ENCODE measurements at places on chromosomes 5 and 9.

GRCh38 chr5:137034764-137035479, 464.2 kb downstream of the SPOCK1 start:
- DNase-seq, result no peak

GRCh38 chr5:37770786-37771185, 69.1 kb downstream of the GDNF start:
- DNase-seq, result no peak

DNA sequence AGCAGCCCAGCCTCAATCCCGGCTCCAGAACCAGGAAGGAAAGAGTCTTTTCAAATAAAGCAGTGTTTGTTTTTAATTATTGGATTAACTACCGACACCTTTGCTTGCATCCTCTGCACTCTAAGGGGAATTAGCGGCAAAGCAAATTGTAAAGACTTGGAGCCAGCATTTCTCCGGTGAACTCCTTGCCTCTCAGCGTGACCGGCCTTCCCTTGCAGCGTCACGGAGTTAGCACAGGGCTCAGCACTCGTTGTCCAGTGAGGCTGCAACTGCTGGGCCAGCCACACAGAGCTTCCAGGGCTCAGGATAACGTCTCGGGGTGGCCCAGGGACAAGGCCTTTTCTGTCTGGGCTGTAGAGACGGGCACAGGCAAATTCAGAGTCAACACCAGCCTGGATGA, 180.6 kb downstream of the OLFM1 start:
- no peak for DNase-seq

DNA sequence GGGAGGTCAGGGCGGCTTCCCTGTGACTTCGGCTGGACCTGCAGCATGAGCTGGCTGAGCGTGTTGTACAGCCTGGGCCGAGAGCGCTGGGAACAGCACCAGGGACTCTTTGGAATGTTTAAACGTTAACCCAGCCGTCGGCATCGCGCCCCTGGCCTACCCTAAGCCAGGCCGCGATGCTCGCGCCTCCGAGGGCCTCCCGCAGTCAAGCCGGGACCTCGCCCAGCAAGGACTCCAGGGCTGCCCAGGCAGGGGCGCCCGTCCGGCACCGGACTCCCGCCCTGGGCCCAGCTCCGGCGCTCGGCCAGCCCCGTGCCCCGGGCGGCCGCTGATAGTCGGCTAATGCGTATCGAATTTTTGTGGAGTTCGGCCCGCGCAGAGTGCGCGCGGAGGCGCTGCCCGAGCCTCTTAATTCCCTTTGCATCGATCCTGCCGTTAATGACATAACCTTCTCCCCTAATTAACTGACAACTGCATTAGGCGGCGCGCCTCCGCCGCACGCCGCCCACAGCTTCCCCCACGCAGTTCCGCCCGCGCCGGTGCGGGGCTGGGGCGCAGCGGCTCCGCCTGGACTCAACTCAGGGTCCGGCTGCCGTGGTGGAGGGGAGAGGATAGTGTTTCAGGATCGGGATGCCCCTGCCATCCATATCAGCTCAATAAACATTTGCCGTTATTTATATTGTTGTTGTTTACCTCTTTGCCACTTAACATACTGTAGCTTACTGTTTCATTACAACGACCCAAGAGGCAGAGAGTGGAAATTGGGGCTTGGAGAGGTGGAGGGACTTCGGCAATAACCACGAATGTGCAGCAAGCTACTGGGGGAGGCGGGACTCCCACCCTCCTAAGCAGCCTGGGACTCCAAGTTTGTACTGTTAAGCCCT, 28.8 kb upstream of the CDC23 start:
- DNase-seq, result peak; percentile 46

- DNase-seq, result no peak
Observed at GRCh38 chr9:123356851-123357742, 1.1 kb downstream of the CRB2 start.

DNA sequence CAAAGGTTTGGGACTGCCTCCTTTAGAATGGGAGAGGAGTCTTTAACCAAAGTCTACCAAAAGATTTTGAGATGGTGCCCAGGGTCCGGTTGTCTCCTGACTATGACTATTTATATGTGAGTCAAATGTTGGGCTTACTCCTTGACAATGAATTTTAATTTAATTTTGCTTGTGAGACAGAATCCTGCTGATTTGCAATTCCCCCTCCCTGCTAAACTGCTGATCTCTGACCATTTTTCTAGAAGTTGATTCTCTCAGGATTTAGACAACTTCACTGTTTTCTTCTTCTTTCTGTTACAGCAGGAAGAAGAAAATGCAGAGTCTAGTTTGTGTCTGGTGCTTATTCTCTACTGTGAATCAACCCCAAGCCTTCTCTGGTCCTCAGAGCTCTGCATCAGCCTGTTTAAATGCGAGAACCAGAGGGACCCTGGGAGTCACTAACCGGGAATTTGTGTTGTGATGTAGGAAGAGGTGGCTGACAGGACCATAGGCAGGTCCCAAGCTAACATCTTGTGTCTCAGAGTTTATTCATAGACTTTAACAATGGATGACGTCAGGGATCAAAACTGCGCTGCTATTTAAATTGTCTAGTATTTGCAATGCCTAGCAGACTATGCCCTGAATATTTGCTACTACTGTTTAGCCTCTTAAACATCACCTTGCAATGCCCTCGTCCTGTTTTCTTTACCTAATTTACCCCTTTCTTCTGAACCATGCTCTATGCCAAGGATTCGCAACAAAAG, 124.0 kb upstream of the TAF11L2 start:
- no peak for DNase-seq

DNA sequence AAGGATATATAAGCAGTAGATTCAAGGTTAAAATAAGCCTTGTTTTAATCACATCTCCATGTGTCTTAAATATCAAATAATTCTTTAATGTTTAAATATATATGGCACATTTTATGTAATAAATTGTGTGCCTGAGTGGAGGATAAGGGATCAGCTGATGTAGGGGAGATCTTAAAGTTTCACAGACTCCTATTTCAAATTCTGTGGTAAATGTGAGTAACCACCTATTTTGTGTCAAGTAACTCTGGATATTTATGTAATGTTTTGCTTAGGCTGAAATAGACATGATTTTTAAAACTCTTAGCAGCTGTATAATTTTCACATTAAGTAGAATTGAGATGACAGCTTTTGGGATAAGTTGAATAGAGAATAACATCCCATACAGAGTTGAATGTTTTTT, 41.3 kb upstream of the ITGA2 start:
- no peak for DNase-seq

DNA sequence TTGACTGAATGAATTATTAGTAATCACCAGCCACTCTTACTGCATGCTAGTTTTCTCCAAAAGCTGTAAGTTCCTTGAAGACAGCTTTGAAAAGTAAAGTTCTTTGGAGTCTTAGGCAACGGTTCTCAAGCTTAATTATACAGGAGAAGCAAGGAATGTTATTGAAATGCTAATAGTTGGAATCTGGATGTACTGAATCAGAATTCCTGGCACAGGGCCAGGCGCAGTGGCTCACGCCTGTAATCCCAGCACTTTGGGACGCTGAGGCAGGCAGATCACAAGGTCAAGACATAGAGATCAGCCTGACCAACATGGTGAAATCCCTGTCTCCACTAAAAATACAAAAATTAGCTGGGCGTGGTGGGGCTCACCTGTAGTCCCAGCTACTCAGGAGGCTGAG, 33.4 kb downstream of the GRIA1 start:
- DNase-seq, result no peak

GRCh38 chr5:143140492-143141203, 262.8 kb downstream of the NR3C1 start:
- no peak for DNase-seq

DNA sequence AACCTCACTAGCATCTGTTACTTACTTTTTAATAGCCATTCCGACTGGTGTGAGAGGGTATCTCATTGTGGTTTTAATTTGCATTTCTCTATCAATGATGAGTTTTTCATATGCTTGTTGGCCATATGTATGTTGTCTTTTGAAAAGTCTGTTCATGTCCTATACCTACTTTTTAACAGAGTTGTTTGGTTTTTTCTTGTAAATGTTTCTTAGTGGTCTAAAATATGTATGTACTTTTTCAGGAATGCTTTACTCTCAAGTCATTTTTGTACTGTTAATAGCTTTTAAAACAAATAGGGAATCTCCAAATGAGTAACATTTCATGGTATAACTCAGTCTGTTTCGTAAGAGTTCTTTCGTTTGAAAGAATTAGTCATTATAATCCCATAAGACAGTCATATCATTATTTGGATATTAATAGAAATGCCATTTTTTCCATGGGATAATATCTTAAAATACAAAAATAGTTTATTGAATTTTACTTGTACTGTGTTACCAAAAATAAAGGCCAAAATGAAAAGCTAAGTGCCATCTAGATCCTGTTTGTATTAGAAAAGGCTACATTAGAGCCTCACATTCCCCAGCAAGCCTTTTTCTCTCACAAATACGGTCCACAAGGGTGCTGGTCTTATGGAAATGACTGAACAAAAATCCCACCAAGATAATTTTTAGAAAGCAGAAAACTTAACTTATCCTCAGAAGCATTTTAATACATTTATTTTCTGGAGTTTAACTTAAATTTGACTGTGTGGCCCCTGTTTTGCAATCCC, 247.7 kb downstream of the PJA2 start:
- DNase-seq, result no peak

GRCh38 chr5:160284291-160284873, 28.0 kb downstream of the CCNJL start:
- DNase-seq, result no peak

GRCh38 chr5:143471041-143471509, 67.6 kb upstream of the NR3C1 start:
- DNase-seq, result no peak

DNA sequence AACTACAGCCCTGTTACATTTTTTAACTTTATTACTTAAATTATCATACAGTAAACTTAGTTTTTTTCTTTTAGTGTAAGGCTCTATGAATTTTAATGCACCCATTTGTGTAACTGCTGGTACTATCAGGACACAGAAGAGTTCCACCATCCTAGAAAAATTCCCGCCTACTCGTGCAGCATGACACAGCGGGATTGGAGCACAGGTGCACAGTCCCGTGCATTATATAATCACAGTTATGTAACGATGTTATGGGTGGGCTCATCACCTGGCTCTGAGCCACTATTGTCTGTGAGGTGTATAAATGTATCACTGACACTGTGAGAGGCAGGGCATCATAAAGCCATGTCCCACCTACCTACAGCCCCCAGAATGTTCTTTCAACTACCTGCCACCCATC, 80.7 kb downstream of the DRD1 start:
- DNase-seq, result no peak

- no peak for DNase-seq
Observed at GRCh38 chr9:127415141-127415540, 9.0 kb upstream of the ZNF79 start.

- no peak for DNase-seq
Observed at GRCh38 chr5:141709699-141710267, 27.8 kb upstream of the ARAP3 start.

- no peak for DNase-seq
Observed at GRCh38 chr5:56496581-56497063, 263.5 kb upstream of the ANKRD55 start.

- no peak for DNase-seq
Observed at GRCh38 chr9:35415402-35416097, 74.4 kb upstream of the RUSC2 start.

GRCh38 chr5:134574521-134574920, 49.1 kb downstream of the JADE2 start:
- DNase-seq, result no peak

GRCh38 chr5:135997673-135998335, 31.0 kb upstream of the TGFBI start:
- DNase-seq, result peak; percentile 20

DNA sequence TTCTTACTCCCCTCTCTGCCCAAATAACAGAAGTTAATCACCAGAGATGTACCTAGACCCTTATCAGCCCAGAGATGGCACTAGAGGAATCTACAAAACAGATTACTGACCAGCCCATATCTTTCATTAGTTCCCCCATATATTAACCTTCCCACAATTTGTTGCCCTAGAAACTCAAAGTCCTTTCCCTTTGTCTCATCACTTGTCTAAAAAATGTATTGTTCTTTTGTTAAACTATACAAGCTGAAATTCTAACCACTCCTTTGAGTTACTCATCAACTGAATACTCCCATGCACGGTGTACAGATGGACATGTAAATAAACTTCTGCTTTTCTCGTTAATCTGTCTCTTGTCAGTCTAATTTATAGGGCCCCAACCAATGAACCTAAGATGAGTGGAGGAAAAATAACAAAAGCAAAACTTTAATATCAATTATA, 130.9 kb downstream of the CCDC192 start:
- DNase-seq, result no peak

GRCh38 chr9:138063785-138064184, 186.2 kb downstream of the CACNA1B start:
- DNase-seq, result no peak

GRCh38 chr5:80975065-80975464, 14.9 kb downstream of the RASGRF2 start:
- no peak for DNase-seq

GRCh38 chr5:139745132-139745799, 50.3 kb upstream of the PSD2 start:
- no peak for DNase-seq

DNA sequence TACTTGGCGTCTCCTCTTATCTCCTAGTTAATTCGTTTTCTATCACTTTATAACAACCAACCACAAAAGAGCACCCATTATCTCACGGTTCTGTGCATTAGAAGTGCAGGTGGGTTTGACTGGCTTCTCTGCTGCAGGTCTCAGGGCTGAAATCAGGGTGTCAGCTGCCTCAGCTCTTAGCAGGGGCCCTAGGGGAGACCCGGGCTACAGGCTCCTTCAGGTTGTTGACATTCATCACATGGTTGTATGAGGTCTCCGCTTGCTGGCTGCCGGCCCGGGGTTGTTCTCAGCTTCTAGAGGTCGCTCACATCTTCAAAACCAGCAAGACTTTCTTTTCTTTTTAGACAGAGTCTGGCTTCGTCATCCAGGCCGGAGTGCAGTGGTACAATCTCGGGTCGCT, 2.9 kb upstream of the ZMYND19 start:
- no peak for DNase-seq

DNA sequence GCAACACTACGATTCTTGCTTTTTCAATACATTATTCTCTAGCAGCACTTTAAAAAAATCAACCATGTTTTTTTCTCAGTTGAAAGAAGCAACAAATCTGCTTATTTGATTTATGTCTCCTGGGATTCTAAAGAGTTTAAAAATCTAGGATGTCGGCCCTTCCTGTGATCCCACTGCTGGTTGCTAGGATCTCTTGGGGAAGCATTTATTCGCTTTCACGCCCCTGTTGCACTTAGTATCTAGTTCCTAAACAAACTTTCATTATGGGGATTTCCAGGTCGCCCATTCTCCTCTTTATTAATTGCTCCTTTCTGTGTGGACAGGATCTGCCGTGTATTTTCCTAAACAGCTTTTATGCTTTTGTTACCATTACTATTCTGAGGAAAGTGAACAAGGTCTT, 313.5 kb downstream of the AGTPBP1 start:
- DNase-seq, result no peak

GRCh38 chr5:756865-757345, 27.6 kb downstream of the ZDHHC11B start:
- DNase-seq, result peak; percentile 66

DNA sequence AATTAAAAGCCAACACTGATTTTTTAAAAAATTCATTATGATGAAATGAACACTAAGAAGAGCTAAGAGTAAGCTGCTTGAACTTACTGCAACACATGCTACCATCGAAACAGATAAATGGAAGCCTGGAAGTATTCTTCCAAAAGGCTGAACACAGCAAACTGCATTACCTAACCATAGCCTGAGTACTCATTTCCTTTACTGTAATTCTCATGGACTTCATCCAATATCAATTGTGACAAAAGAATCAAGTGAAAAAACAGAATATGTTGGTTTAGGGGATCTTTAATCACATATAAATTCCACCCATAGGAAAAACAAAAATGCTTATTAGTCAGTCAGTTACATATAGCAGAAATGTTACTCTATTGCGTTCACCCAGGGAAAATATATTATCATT, 68.5 kb downstream of the DROSHA start:
- DNase-seq, result no peak
